CD4-positive, alpha-beta T cell treated with Interferon gamma for 1 hour (primary cell): ENCODE measurements at places on chromosomes 2 and 18.

DNA sequence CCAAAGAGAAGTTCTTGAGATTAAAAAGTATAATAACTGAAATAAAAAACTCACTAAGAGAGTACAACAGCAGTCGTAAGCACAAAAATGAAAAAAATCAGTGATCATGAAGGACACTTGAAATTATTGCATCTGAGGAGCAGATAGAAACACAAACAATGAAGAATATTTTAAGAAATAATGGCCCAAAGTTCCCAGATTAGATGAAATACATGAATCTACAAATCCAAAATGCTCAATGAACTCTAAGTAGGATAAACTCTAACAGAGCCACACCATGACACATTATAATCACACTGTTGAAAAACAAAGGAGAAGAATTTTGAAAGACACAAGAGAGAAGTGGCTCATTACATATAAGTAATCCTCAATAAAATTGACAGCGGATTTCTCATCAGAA is 31.9 kb upstream of the EMILIN2 start:
- DNase-seq: no peak

DNA sequence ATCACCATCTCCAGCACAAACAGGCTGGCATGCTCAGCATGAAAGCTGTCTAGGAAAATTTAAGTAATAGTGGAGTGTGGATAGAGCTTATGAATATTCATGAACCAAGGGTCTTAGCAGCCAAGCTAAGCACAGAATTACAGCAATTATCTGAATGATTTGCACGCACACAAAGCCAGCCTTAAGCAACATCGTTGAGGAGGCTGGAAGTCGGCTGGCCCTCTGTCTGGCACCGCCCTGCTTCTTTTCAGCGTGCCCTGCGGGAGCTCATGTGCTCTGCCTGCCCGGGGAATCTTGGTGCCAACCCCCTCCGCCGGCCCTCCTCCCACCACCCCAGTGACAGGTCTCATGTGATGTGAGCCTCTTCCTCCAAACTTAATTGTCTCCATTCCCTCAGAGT is 540.1 kb downstream of the CMPK2 start:
- no peak for DNase-seq

- DNase-seq: no peak
Measured at GRCh38 chr2:169808221-169808620, 9.6 kb downstream of the SSB start.

DNA sequence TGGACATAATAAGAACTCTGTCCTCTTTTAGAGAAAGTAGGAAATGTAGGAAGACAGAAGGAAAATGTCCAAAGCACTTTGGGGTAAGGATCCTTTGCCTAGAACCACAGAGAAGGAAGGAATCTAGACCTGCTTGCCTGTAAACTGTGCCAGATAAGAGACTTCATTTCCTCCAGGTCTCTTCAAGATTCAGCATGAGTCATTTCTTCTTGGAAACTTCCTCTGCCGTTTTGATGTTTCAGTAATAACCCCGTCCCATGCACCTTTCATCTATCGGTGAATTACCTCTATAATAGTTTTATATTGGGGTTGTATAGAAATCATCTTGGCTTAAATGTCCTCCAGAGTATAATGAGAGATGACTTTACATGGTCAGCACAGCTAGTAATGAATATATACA is 63.2 kb upstream of the LRATD1 start:
- DNase-seq: no peak

DNA sequence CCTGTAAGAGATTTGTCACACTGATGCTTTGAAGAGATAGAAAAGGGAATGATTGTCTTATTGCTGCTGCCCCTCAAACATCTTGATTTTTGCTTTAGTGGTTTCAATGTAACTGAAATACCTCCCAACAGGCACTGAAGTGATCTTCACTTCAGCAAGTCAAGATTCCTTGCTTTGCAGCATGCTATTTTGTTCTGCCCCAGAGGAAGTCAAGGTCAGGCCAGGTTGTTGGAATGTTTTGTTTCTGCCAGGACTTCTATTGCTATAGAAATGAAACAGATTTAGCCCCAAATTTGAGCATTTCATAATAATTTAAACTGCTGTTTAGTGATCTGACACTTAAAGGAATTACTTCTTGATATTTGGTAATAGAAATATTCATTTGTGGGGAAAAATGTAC is 277.6 kb downstream of the ZNF804A start:
- DNase-seq: no peak

DNA sequence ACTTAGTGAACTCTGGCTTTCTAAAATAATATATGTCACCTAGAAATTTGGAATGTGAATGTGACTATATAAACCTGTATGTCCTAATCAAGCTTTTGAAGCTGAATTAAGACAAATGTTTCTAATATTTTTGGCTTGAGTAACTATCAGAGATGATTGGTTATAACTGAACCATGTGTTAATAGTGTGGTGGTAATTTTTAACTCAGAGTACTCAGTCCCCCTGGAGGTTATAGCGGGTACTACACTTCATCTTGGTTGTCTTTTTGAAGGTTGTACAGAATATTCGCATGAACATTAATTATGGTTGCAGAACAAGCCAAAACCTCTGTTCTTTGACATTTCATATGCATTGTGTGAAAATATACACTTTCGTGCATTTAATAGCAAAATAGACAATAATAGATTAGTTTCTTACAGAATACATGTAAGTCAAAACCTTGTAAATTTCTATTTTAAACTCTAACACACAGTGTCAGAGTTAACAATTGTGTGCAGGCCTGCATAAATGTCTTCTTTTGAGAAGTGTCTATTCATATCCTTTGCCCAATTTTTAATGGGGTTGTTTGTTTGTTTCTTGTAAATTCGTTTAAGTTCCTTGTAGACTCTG is 86.0 kb downstream of the OSBPL6 start:
- DNase-seq: no peak

DNA sequence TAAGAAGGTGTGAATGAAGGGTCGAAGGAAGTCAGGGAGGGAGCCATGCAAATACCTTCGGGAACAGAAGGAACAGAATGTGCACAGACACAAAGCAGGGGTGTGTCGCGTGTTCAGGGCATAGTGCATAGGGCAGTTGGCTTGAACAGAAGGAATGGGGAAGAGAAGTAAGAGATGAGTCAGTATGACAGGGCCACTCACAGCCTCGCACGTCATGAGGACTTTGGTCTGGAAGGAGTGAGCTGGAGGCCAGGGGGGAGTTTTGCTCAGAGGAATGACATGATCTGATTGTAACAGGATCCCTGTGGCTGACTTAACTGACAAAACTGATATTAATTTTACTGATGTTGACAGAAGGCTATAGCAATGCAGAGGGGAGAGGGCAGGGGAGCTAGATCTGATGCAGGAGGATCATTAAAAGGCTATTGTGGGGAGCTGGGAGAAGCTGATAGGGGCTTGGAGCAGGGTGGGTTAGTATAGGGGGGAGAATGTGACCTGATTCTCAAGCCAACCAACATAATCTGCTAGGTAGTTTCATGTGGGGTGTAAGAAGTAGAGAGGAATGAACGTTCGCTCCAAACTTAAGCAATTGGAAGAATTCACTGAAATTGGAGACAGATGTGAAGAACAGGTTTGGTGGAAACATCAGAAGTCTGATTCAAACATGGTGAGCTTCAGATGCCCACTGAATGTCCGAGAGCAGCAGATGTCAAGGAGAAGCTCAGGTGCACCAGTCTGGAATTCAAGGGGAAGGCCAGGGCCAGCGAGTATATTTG is 60.4 kb upstream of the COPS8 start:
- peak; percentile 7 for DNase-seq

DNA sequence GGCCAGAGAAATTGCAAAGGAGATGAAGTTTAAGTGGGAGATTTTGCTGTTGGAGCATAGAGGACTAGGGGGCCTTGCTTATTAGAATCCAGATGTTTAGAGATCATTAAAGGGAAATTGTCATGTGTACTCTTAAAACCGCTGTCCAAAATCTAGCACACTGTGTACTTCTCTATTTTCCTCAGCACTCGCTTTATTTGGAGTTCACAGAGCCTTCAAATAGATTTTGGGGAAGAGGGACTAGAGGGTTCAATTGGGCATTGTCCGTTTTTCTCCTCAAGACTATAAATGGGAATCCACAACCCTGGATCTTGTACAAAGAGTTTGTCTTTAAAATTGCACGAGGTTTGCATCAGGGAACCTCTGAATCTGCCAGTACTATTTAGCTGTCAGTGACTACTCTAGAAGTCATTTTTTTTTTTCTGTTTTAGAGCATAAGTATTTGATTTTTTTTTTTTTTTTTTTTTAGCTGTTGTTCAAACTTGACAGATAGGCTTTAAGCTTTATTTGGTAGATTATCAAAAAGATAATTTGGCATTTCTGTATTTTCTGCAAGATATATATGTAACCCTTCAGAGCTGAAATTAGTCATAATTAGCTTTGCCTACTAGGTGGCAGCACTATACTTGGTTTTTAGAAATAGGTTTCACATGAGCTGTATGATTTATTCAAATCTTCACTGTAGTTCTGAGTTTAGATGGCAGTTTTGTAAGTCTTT is 14.2 kb downstream of the PMS1 start:
- DNase-seq: no peak

DNA sequence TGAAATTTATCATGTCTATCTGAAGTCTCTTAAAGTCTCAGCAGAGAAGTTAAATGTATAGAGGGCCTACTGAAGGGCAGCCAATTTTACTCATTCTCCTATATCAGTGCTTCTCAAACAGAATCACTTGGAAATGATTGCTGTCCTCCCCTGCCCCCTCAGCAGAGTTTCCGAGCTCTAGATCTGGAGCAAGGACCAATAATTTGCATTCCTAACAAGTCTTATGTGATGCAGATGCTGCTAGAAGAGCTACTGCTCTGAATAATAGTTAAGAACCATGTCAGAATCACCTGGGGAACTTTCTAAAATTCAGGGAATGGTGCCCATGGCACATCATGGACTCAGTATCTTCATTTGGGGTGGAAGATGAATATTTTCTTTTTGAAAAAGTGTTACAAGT is 105.6 kb upstream of the EPHA4 start:
- DNase-seq: no peak
